ENCODE measurements at places on chromosomes 5 and 9. TPM values are rescaled to one million over a fixed set of nuclear protein-coding genes. Genes with fewer than 3 reads are reported as not detected.

AMBP gene
- total RNA-seq, result not detected

VCAN gene
- 74.4 TPM for total RNA-seq

STC2 gene
- total RNA-seq, result not detected

DNA sequence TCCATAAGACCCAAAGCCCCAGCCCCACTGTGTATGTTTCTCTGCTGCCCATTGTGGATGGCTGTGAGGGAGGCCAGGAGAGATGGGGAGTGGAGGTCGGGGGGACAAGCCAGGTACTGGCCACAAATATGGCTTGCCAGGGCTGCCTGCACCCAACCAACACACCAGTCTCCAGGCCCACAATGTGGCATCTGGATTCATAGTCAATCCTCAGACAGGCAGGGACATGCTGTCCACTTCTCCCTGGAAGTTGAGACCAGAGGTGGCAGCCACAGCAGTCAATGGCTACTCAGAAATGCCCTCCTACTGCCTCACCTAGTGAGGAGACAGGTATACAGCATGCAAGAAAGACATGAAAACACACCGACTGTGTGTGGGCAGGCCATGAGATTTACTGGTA, 61.2 kb upstream of the SLC25A51 start:
- DNase-seq, result no peak

GRCh38 chr5:121937762-121938161, 24.0 kb upstream of the SRFBP1 start:
- no peak for DNase-seq

DNA sequence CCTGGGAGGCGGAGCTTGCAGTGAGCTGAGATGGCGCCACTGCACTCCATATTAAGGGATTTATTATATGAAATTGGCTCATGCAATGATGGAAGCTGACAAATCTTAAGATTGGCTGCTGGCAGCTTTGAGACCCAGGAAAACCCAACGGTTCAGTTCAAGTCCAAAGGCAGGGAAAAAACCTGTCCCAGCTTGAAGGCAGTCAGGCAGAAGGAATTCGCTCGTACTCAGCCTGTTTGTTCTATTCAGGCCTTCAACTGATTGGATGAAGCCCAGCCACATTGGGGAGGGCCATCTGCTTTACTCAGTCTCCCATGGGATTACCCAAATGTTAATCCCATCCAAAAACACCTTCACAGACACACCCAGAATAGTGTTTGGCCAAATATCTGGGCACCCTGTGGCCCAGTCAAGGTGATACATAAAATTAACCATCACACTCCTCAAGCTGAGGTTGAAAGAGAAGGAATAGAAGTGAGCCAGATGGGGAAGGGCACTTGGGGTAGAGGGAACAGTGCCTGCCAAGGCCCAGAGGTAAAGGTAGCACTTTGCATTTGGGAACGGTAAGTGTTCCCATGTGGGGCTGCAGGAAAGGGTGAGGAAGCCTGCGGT, 8.5 kb upstream of the ORM1 start:
- DNase-seq, result no peak

DNA sequence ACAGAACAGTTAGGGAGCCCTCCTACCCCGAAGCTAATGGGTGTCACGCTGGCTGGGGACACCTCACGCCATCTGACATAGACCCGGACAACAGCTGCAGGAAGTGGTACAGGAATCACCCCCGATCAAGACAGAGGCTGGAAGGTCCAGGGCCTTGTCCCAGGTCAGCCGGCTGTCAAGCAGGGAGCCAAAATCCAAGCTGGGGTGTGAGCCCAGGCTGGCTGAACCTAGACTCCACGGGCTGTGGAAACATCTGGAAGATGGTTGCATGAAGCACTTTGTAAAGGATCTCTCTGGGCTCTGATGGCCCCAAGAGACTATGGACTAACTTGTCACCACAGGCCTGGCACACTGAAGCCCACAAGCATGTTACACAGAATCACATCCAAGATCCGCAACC, 68.9 kb upstream of the STXBP1 start:
- no peak for DNase-seq

Data from naive thymus-derived CD4-positive, alpha-beta T cell (primary cell).